ENCODE measurements at places on chromosomes 1 and 21.

DNA sequence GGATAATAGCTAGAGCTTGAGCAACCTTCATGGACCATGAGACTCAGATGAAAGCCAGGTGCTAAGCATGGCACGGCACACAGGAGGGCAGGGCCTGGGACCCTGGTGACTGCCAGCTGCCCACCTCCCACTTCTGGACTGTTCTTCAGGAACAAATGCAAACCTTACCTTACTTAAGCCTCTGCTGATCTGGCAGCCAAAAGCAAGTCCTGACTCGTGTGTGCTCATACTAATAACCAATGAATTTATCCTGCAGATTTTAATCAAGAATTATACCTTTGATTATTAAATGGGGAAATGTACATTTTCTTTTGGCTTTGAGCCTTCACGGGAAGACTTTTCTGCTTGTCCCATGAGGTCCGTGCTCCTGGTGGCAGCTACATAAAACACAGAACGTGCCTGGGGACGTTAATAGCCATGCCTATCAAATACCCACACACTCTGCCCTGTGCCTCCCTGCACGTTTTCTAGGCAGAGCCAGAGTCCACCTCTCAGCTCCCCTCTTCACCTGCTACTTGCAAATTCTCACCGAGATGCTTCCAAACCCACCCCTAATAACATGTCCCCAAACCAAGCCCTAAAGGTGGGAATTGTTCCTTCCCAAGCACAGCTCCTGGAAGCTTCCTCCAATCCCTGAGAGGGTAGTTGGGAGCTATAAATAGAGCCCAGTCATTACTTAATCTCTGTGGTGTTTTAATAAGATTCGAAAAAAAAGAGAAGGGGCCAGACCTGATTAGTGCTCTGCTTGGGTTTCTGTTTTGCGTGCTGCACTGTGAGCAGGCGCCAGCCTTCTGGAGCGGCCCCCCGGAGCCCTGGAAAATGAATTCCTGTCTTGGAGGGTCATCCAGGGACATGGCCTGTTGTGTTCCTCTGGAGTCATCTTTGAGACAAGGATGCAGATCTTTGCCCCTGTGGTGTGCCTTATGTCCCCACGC is 33.5 kb downstream of the SLC1A7 start:
- no peak for DNase-seq

DNA sequence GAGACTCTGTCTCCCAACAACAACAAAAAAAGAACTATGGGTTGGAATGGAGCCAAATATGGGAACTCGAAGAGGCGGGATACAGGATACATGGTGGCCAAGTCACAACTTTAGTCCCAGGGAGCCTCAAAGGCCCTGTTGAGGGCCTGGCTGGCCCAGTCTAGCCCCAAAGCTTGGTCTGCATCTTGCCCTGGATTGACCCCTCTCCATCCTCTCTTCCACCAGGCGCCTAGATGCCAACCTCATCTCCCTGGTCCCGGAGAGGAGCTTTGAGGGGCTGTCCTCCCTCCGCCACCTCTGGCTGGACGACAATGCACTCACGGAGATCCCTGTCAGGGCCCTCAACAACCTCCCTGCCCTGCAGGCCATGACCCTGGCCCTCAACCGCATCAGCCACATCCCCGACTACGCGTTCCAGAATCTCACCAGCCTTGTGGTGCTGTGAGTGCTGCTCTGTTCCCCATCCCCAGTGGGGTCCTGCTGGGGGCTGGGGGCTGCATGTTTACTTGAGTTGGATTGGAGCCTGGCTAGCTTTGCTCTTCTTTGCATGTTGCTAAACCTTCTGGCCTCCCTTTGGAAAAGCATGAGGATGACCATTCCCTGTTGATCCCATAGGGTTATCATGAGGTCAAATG is 65.5 kb downstream of the UBE2T start:
- DNase-seq = no peak

GRCh38 chr1:65066766-65067490 is 81.1 kb upstream of the AK4 start:
- DNase-seq = peak; percentile 77

DNA sequence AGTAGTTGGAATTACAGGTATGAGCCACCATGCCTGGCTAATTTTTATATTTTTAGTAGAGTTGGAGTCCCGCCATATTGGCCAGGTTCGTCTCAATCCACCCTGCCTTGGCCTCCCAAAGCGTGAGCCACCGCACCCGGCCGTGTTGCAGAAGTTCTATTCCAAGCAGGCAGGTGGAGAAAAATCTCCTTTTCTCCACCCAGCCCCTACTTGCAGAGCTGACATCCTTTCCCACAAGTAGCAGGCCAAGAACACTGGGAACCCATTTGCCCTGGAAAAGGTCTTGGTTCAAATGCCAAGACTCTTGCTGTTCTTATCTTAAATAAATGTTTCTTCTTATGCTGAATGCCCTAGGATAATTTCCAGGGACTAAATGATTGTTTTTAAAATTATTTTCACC is 17.5 kb downstream of the AGL start:
- DNase-seq = no peak

DNA sequence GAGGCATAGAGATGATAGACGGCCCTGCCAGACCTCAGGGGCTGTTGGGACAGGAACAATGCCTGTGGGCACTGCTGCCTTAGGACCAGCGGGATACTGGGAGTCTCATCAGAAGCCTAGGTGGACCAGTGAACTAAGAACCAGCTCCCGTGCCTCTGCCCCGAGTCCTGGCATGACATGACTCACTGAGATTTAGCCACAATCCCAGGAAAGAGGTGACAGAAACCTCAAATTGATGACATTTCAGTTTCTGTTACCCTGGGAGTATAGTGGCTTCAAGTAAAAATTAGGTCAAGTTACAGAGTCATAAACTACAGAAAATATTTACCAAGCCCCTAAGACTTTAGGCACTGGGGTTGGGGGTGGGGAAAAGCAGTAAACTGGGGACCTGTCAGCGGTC is 74.6 kb upstream of the GADD45A start:
- DNase-seq = no peak

- DNase-seq = no peak
These were observed 2.9 kb downstream of the NFYC start for GRCh38 chr1:40694353-40694874.

GRCh38 chr1:19809044-19809750 is 5.9 kb downstream of the RNF186 start:
- no peak for DNase-seq

DNA sequence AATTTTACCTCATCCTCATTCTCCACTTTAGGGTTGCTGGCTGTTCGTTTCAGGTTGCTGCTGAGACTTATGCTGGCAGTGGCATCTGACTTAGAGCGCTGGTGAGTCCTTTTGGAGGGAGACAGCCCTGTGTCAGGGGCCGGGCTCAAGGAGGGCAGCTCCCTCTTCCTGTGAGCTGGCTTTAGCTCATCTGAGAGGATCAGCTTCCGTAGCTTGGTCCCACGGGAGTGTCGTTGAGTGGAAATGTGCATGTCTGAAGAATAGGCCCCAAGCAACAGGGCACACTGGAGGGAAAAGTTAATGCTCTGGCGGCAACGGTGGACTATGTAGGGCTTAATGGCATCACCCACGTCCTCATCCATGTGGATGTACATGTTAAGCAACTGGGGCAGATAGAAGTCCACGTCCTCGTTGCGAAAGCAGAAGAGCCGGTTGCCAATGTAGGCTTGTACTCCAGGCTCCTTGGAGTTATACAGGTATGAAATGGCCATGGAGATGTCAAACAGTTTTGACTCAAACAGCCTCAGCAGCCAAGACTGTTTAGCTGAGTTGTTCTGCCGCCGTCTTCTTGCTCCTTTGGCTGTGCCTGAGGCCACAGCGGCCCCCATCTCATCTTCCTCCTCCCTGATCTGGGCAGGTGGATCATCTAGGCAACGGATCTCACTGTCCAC is 11.5 kb downstream of the PI4KB start:
- no peak for DNase-seq

- DNase-seq = peak; percentile 49
These were observed 6.6 kb upstream of the RNU1-2 start for GRCh38 chr1:16888860-16889816.

DNA sequence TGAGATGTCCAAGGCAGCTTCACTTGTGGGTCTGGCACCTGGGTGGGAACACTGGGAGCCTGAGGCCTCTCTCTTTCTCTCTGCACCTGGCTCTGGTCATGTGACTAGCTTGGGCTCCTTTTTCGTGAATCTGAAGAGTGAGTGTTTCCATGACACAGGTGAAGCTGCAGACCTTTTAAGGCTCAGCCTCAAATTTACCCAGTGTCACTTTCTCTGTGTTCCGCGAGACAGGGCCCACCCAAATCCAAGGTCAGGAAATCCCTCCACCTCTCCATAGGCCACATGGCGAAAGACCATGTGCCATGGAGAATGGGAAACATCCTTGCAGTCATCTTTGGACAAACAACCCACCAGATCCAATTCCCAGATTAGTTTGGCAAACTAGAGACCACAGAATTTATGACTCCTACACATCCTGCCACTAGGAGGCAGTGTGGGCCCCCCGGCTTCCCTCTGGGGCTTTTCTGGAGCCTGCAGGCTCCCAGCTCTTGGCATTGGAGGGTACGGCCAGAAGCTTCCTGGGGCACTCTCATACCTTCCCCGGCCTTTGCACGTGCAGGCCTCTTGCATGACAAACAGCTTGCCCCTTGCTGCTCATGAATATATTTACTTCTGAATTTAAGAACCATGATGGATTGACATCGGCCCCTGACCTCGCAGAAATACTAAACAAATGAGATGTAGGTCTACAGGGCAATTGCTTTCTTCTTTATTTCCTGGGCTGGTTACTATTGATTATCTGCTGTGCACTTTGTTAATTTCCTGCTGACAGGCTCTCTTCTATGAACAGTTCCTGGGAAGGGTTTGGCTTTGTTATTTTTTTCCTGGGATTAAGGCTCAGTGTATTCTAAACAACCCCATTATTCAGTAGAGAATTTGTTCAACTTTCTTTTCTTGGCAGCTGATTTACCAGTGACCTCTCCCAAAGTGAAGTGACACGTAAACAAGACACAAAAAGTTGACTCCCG is 180.7 kb downstream of the KAZN start:
- no peak for DNase-seq

- no peak for DNase-seq
These were observed 11.7 kb upstream of the METTL13 start for GRCh38 chr1:171769754-171770153.

DNA sequence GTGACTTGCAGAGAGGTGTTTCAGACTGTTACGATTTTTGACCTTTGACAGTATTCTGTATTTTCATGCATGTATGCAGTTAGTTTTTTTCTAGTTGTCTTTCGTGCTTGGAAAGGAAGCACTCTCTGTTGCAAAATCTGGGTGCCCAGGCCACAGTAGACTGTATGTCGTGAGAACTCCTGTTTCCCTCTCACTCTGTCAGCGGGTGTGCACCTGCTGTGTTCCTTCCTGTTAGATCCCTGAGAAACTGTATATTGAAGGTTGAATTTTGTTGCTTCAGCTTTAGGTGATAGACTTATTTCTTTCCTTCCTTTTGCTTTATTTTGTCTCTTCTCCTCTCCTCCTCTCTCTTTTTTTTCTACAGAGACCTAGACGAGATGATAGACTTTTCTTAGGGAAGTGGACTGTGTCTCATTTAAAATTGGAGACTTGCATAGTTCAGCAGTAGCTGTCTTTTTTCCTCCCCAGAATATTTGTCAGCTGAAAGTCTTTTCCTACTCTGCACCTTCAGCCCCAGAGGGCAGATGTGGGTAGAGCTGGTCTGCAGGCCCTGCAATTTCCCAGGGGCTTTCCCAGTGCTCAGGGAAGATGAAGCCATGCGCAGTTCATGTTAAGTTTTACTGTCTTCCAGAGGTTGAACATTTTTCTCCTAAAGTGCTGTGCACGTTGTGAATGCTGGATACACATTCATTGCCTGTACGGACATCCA is 1.4 kb downstream of the TRAPPC10 start:
- no peak for DNase-seq

GRCh38 chr21:32907521-32907920 is 118.2 kb upstream of the OLIG2 start:
- DNase-seq = no peak

- DNase-seq = no peak
These were observed 18.6 kb upstream of the ST6GALNAC3 start for GRCh38 chr1:76055987-76056386.

- peak; percentile 8 for DNase-seq
These were observed 130.0 kb upstream of the KCNJ15 start for GRCh38 chr21:38126666-38127303.

GRCh38 chr21:36718951-36719501 is 20.1 kb downstream of the SIM2 start:
- DNase-seq = no peak

GRCh38 chr1:209207701-209208286 is 375.7 kb upstream of the CAMK1G start:
- DNase-seq = no peak

DNA sequence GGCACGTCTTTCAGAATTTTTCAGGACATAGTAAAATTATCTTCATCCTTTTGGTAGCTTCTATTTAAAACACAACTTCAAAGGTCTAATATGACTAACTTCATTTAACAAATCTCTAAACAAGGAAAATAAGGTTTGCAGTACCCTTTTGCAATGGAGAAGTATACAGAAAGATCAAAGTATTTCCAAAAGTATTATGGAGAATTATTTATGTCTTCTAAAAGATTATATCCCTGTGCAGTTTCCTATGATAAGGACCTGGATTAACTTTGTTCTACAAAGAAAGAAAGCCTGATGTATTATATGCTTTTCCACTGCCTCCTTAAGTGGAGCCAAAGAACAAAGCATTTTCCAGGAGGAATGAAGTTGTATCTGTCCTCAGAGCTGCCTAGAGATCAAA is 353.0 kb upstream of the RUNX1 start:
- DNase-seq = no peak

GRCh38 chr1:241716915-241717656 is 65.0 kb downstream of the WDR64 start:
- no peak for DNase-seq

DNA sequence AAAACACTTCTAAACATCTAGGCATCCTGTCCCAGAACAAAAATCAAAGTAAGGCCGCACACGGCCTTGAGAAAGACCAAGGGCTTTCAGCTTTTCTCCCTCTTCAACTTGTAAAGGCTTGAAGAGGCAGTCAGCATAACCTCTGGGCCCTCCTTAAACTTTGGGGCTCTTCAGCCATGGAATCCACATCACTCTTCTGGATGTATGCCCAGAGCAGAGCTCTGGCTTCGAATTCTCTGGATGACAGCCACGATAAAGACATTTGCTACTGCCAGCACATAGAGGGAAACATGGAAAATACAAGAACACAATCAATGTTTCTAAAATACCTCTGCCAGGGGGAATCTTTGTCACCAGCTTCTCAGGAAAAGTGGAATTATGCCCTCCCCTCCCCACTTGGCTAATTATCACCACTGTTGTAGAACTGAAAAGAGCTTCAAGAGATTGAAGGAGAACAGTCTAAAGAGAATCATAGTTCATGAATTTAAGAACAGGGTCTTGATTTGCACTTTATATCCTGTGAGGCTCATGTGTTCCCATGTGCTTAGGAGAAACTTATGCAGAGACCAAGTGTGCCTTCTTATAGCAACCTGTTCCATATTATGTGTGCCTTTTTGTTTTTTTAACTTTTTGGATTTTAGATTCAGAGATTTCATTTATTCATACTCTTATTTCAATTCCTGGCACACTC is 39.0 kb upstream of the DPT start:
- DNase-seq = no peak

DNA sequence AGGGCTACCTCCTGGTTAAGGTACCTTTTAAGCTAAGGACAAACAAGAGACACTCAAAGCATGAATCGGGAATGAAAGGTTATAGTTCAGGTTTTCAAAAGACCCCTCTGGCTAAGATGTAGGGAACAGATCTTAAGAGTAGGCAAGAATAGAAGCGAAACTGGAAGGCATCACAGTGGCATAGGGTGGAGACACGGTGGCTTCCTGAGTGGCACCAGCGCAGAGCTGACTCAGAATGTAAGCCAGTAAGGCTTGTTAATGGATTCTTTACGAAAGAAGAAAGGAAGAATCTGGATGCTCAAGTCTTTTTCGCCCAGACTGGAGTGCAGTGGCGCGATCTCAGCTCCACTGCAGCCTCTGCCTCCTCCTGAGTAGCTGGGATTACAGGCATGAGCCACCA is 21.2 kb downstream of the PADI6 start:
- DNase-seq = no peak

Data from activated naive CD4-positive, alpha-beta T cell (primary cell).